Stimulated activated CD4-positive, alpha-beta T cell treated with anti-CD3 and anti-CD28 coated beads, Interleukin-4, amount 100 ng/mL, for 4 hours (primary cell): ENCODE measurements at places on chromosomes 4 and X.

- DNase-seq: no peak
These were observed 45.6 kb downstream of the GLUD2 start for GRCh38 chrX:121093011-121093410.

GRCh38 chrX:9610771-9611392 lies 146.0 kb downstream of the TBL1X start:
- DNase-seq: no peak

GRCh38 chr4:164313853-164314252 lies 440.1 kb upstream of the SMIM31 start:
- DNase-seq: no peak

GRCh38 chrX:39653691-39654090 lies 444.1 kb downstream of the BCOR start:
- DNase-seq: no peak

DNA sequence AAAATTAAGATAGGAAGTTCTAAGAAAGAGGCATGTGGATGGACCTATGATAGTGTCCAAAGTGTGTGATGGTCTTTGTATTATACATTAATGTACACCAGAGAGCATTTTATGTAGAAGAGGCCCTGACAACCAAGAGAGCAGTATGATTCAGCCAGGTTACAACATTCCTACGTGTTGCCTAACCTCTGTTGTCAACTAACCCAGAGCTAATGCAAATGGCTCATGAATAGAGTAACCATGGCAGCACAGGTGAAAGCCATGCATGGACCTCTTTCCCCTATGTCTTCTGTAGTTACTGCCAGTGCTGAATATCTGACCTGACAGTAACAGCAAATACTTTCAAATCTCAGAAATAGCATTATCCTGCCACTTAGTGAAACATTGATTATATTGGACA lies 255.6 kb downstream of the NDST4 start:
- no peak for DNase-seq
